ENCODE measurements at places on chromosomes 2 and 18.

GRCh38 chr2:137420744-137421143 is 543.5 kb upstream of the HNMT start:
- DNase-seq, result no peak

GRCh38 chr2:66569321-66569851 is 134.5 kb downstream of the MEIS1 start:
- DNase-seq, result no peak

- DNase-seq, result no peak
Observed at GRCh38 chr2:176102309-176102866, 2.8 kb downstream of the HOXD12 start.

DNA sequence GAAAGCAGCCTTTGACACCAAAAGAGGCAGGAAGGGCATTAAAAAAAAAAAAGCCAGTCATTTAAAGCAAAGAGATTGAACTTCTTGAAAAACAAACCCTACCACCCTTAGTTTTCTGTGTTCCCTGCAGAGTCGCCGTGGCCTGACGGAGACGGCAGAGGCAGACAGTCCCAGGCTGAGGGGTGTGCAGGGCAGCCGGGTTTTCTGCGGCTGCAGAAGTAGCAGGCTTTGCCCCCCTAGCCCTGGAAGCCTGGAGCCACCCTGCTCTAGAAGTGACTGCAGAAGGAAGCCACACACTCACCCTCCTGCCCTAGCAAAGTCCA is 2.8 kb downstream of the INPP5D start:
- no peak for DNase-seq

GRCh38 chr2:226693521-226693920 is 106.1 kb downstream of the IRS1 start:
- DNase-seq, result no peak

GRCh38 chr2:167862782-167863181 is 384.6 kb downstream of the STK39 start:
- DNase-seq, result no peak

GRCh38 chr2:32702303-32703064 is 74.6 kb downstream of the TTC27 start:
- DNase-seq, result no peak
